Stimulated activated CD8-positive, alpha-beta memory T cell treated with anti-CD3 and anti-CD28 coated beads, Interleukin-2, amount 100 ng/mL, for 1 hour (primary cell): ENCODE measurements at places on chromosomes 11 and 22.

DNA sequence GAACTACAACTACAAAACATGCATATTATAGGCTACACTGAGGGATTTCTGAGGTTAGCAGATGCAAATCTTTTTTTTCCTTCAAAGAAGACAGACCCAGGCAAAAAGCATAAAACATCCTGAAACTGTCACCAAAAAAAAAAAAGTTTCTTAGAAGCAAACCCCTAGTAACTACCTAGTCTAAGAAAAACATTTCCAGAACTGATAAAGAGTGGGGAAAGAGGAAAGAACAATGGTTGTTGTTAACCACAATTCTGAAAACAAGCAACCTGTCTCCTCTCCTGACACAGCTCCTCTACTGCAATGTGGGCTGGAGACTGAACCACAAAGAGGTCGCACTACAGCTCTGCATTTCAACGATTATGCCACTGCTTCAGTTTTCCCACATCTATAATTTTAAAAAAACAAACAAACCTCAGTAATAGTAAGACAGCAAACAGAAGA is 15.0 kb downstream of the DENND5A start:
- DNase-seq, result no peak

DNA sequence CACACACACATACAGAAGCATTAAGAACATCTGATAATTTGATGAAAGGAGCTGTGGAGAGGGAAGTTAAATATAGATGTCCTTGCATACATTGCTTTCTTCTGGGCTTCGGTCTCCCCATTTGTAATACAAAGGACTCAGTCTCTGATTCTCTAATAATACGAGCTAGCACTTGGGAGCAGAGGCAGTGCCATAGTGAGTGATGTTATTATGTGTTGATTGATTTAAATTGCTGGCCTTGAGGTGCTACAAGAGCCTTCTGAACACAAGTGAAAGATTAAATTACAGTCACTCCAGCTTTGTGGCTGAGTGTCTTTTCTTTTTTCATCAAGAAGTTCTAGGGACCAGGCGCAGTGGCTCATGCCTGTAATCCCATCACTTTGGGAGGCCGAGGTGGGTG is 61.5 kb upstream of the HMGXB4 start:
- DNase-seq, result no peak

DNA sequence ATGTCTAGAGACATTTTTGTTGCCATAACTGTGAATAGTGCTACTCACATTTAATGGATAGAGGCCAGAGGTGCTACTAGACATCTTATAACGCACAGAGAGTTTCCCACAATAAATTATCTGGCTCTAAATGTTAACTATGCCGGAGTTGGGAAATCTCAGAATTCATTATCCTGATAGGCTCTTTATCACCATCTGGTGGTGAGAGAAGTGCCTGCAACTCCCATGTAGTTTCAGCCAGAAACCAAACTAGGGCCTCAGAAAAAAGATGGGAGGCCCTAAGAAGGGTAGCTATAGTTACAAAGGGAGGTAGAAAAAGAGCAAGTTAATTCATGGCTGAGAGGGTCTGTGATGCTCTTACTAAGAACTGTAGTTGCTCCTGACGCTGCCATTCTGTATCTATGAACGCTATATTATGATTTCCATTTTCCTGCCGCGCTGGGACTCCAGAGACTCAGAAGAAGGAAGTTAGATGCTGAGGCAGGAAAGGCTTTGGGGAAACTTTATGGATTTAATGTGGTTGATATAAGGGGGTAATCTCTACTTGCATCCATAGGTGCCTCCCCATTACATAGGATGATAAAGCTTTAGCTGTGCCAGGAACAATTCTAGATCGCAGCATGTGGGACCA is 22.9 kb upstream of the MRPL17 start:
- DNase-seq, result no peak

GRCh38 chr11:1564535-1565172 is 7.4 kb downstream of the DUSP8 start:
- DNase-seq, result no peak

DNA sequence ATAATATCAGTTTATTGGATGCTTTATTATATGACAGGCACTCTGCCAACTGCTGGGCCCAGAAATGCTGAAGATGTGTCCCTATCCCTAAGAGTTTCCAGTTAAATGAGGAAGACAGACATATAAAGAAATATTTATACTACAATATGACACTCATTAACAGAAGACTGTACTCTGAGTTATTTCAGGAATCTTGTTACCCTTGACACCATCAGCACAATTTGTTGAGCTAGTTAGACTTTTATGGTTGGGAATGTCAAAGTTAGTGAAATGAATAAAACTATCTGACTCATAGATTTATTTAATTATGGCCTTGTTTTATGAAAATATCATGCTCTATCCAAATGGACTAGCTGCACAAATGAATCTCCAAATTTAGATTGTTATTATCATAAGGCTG is 25.6 kb upstream of the MSANTD4 start:
- no peak for DNase-seq

DNA sequence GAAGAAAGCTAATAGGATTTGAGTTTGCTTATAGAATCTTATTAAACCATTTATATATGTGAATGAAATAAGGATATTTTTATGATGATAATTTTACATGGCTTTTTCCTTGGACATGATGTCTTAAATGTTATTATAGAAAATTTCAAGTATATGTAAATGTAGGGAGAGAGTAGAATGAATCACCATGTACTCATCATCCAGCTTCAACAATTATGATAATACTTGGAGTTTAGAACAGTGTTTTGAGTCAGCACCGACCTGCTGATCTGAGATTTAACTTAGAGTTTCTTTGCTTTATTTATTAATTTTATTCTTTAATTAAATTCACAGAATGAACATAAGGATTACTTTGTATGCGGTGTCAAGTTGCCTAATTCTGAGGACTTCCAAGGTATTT is 193.5 kb downstream of the UVRAG start:
- no peak for DNase-seq

- DNase-seq, result no peak
Measured at GRCh38 chr22:26066534-26066933, 102.7 kb upstream of the SEZ6L start.
